ENCODE measurements at places on chromosomes 5 and 9.

- no peak for DNase-seq
Observed at GRCh38 chr5:33271606-33272005, 169.2 kb upstream of the TARS1 start.

DNA sequence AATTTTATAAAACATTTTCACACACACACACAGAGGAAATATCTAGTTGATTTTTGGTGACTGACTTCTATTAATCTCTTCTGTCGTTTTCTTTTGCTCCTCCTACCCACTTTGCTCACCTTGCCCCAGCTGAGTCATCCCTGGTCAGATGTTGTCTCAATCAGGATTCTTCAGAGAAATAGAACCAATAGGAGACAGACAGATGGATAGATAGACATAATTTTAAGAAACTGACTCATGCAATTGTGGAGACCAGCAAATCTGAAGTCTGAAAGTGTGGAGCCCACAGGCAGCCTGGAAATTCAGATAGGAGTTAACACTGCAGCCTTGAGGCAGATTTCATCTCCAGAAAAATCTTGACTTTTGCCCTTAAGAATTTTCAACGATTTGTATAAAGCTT is 37.0 kb upstream of the PIK3R1 start:
- DNase-seq: no peak

GRCh38 chr9:82302968-82303655 is 314.5 kb downstream of the SPATA31D1 start:
- DNase-seq: no peak

GRCh38 chr9:115790520-115790919 is 363.1 kb upstream of the PAPPA start:
- DNase-seq: no peak

DNA sequence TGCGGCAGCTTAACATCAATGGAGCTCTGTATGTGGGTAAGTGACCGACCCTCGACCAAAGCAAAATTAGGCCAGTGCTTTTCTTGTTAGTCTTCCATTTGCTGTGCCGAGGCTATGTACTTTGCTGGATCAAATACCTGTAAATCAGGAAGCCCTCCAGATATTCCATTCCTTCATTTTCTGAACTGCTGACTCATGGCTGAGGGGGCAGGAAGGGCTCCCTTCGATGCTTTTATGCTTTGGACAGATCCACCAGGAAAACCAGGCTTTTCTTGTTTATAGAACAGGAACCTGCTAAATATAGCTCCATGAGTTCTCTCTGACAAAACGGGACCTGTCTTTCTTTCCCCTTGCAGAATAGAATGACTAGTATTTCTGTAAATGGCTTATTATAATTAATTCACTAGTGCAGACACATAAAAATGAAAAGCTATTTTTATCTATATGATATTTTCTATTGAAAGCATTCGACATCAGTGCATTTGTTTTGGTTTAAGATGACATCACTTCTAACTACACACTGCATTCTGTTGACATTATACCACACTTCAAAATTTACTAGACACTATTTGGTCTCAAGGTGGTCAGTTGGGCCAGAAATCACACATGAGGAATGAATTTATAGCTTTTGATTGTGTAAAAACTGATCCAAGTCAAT is 93.3 kb downstream of the LIFR start:
- DNase-seq: no peak

DNA sequence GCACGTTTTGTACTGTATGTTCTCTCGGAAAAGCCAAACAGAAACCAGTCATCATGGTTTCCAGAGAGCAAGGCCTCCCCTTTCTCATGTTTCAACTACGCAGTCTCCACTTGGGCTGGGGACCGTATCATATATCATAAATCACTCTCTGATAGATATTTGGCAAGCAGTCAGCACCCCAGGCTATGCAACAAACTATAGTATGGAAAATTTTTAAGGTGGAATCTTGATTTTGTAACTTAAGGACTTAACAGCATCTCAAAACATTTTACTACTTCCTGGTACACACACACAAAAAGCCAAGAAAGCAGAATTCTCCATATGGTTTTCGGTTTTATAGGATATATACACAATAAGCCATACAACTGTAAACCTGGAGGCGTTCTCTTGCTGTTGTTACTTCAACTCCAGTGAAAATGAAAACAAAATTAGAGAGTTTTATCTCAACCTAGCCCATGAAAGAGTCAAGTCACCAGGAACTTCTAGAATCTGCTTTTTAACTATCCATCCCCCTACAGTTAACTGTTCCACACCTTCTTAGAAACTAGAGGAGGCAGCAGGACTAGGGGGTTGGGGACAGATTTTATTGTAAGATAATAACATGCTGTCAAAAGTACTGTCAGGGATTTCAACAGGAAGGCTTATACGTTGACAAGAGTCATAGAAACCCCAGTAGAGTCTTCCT is 283.4 kb downstream of the NFIB start:
- peak; percentile 89 for DNase-seq

- no peak for DNase-seq
Observed at GRCh38 chr5:140115186-140115500, 1.2 kb downstream of the PURA start.

- DNase-seq: no peak
Observed at GRCh38 chr9:81981883-81982282, 6.7 kb upstream of the SPATA31D1 start.

- no peak for DNase-seq
Observed at GRCh38 chr9:61667559-61668121, 477.8 kb downstream of the SPATA31A7 start.

DNA sequence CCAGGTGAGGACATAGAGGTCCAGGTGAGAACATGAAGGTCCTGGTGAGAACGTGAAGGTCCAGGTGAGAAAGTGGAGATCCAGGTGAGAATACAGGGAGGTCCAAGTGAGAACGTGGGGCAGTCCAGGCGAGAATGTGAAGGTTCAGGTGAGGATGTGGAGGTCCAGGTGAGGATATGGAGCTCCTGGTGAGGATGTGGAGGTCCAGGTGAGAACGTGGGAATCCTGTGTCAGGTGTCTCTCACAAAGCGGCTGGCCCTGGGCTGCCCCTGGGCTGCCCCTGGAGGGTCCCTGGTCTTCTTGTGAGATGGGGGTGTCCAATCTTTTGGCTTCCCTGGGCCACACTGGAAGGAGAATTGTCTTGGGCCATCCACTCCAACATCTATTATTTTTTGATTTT is 133.4 kb downstream of the MRPL36 start:
- no peak for DNase-seq

- no peak for DNase-seq
Observed at GRCh38 chr5:88854769-88855168, 28.2 kb downstream of the MEF2C start.

GRCh38 chr9:136907011-136907914 is 20.9 kb downstream of the TRAF2 start:
- no peak for DNase-seq

DNA sequence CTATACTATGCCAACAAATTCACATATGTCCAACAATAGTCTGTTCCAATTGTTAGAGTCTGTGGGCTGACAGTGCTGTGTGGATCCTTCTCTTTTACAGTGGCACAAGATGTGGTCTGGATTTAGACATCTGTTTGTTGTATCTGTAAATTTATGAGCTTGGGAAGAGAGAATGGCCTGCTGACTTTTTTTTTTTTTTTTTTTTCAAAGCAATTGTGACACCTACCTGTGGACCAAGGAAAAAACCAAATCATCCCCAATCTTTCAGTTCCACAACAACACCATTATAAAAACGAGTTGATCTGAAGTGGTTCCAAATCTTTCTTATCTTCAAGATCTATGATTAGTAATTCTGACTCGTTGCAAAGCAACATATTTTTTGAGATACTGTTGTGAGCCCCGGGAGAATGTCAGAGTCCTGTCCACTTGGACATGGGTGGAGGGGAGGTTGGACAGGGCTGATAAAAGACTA is 4.9 kb downstream of the IRX2 start:
- DNase-seq: peak; percentile 55

GRCh38 chr9:78122631-78123030 is 91.0 kb upstream of the GNAQ start:
- DNase-seq: no peak

DNA sequence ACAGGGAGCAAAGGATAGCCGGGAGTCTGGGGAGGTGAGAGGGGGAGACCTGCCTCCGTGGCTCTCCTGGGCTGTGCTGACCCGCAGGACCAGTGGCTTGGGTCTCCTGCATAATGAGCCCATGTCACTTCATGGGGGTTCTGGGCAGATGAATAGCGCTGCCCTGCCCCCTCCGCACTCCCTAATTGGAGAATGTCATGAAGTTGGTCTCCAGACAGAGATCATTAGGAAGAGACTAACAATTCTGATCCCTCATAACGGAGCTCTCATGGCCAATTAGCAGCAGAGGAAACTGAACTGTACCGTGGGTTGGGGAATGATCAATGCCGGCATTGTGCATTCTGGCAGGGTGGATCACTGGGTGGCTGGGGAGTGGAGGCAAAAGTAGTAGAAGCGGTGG is 186.1 kb downstream of the FSTL4 start:
- DNase-seq: no peak

DNA sequence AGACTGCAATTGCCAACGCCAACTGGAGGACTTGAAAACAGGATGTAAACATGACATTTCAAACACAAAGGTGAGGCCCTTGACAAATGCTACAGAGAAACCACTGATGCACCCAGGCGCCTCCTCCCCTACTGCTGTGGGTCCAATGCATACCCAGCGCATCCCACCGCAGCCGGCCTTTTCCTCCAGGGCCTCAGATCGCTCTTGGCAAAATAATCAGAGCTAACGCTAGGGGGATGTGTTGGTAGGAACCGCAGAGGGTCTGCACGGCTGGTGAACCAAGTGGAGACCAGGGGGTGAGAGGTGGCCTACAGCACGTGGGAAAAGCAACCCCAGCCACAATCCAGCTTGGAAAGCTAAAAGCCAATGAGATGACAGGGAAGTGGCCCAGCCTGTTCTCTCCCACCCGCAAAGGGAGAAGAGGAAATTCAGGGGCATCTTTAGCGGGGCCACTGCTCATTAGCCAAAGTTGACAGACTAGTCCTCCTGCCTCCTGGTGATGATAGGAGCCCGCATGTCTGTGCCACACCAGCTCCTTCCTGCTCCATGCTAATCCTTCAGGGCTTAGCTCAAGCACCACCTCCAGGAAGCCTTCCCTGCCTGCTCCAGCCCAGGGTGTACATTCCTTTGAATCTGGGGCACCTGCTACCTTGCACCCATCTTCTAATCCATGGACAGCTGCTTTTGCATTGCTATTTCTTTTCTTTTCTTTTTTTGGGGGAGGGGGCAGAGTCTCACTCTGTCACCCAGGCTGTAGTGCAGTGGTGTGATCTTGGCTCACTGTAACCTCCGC is 5.9 kb downstream of the FAM163B start:
- DNase-seq: peak; percentile 27

- DNase-seq: no peak
Observed at GRCh38 chr9:87088621-87089365, 141.5 kb upstream of the GAS1 start.

All from NCI-H1105 treated with DMSO at 0.1 percent for 48 hours (cell line).